H7 (cell line): ENCODE measurements at places on chromosomes 12 and 14. TPM values are rescaled to one million over a fixed set of nuclear protein-coding genes. Genes with fewer than 3 reads are reported as not detected.

RAPGEF3 gene
- 10.5 and 11.8 TPM in 2 replicates for total RNA-seq

TAS2R8 gene
- not detected in 2 replicates for total RNA-seq

TEX52 gene
- not detected in 2 replicates for total RNA-seq

DNA sequence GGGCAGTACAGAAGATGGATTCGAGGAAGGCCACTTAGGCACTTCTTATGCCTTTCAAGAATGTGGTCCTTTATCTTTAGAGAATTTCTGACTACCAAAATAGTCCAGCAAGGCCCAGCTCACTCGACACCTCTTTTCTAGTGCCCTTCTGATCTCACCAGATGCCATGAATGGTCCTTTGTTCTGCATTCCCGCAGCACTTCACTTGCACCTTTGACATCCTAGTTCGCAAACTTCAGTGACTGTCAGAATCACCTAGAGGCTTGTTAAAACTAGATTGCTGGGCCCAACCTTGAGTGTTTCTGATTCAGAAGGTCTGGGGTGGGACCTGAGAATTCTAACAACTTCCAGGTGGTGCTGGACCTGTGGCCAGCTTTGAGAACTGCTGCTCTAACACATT is 56.7 kb downstream of the PKP2 start:
- DNase-seq, result no peak

- DNase-seq, result no peak
Observed at GRCh38 chr12:108637222-108637971, 3.7 kb upstream of the SELPLG start.

DNA sequence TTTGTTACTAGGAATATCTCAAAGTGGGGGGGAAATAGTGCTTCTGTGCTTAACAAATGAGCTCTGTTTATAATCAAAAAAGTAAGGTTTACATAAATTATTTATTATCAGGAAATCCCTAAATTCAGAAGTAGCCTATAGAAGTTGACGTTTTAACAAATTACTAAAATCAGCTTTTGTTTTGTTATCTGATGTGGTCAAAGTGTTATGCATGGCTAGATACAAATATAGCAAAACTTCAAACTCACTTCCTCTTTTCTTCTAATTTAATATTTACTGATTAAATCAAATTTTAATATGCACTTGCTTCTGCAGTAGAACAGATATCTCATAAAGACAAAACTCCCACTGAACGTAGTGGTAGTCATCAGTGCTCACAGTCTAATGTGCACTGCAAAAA is 47.5 kb downstream of the GARIN6 start:
- no peak for DNase-seq

DNA sequence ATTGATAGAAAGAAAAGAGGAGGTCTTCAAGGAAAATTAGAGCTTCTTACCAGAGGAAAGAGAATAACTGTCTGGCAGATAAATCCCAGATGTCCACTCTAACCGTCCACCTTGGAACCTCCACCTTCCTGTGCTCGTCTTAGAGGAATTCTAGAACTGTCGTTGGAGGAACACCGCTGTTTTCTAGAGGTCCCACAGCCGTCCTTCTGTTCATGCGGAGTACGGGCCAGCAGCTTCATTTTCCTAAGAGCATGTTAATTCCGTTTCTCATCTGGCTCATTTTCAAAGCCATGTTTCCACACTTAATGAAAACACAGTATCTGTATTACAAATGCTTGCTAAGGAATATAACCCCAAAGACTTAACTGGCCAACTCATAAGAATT is 107.9 kb upstream of the ESRRB start:
- no peak for DNase-seq

DNA sequence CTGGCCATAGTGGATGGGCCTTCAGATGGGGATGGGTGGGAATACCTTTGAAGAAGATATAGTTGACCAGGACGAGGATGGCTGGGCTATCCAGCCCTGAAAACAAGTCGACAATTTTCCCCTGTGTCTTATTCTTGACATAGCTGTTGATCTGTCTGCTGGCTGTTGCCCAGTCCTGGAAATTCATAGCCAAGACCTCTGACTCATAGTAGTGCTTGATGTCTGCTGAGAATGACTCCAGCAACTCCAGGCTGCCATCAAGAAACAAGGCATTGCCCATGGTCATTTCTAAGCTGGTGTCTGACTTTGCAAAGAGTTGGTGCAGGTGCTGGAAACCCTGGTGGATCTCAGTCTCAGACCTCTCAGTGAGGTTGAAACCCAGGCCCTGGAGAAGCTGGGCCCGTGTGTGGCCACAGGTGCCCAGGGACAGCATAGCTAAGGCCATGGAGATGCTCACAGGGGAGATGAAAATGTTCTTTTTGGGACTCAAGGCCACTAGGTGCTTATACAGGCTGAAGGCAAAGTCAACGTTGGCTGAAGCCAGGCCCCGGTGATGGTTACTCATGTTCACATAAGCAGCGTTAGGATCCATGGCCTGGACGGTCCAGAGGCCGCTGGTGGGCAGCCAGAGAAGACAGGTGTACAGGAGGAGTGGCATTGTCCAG is 9.0 kb downstream of the SERPINA6 start:
- DNase-seq, result no peak

DNA sequence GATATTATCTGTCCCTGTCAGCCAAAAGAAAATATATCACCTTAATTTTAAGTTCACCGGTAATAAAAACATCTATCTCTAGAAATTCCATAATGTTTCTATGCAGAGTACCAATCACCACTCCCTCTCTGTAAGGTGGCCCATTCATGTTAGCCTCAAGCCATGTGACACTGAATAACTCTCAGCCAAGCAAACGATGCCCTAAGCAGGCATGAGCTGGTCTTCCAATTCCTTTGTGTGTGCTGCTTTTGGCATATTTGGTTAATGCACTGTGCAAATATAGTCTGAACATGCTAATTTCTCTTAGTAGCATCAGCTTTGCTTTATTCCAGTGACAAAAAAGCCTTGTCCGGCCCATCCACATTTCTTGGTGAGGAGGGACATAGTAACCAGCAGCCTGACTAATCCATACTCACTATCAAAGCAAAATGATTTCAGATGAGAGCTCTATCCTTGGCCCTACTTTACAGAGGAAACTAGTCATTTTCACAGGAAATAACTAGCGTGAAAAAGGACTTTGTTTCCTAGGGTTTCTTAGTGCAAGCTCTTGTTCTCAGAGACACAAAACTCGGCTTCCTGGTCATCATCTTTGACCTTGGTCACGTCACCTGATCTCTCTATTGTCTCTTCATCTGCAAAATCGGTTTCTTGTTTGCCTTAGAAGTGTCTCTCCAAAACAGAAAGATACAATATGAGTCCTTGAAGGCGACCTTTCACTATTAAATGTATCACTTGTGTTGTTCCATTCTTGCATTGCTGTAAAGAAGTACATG is 59.2 kb upstream of the RTRAF start:
- DNase-seq, result no peak

- no peak for DNase-seq
Observed at GRCh38 chr12:120588948-120589930, 8.0 kb upstream of the POP5 start.

DNA sequence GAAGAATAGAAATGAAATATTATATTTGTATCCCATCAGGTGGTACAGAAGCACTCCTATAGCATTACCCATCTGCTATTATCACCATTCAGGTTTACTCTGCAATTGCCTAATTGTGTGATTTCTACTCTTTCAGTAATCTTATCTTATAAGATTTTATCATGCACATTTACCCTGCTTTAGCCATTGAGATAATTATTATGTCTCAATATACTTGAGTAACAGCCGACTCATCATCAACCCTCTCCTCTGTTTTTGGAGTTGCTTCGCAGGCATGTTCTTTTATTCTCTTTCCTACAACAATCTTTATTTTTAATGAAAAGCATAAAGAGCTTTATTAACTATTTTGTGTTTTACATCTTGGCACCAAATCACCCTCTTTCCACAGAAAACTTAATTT is 419.9 kb downstream of the LRIG3 start:
- no peak for DNase-seq

DNA sequence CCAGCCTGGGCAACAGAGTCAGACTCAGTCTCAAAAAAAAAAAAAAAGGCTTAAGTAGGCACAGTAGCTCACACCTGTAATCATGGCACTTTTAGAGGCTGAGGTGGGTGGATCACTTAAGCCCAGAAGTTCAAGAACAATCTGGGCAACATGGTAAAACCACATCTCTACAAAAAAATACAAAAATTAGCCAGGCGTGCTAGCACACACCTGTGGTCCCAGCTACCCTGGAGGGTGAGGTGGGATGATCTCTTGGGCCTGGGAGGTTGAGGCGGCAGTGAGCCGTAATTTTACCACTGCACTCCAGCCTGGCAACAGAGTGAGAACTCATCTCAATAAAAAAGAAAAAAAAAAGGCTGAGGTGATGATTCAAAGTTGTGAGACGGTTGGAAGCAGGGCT is 9.1 kb upstream of the RESF1 start:
- no peak for DNase-seq

DNA sequence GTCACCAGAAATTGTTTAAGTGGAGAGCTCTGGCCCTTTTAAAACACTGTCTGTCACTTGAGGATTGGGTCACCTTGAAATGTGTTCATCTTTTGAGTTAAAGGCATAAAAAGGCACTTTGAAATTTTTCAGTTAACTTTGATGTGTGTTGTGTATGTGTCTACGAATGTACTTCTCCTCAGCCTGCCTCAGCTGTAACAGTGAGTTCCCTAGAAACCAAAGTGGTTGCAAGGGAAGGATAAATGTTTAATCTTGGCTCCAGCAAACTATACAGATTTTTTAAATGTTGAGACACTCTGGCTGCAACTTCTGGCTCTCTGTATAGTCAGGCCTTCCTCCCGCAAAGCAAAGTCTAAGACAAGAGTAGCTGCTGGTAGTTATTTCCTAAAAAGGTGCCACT is 8.3 kb downstream of the DERA start:
- DNase-seq, result no peak
